Femur (tissue), 1 donor: ENCODE measurements at places on chromosomes 2 and 18.

- no peak for DNase-seq
Measured at GRCh38 chr2:176764921-176765320, 447.7 kb upstream of the HNRNPA3 start.

- no peak for DNase-seq
Measured at GRCh38 chr2:16224298-16225045, 284.1 kb downstream of the MYCN start.

DNA sequence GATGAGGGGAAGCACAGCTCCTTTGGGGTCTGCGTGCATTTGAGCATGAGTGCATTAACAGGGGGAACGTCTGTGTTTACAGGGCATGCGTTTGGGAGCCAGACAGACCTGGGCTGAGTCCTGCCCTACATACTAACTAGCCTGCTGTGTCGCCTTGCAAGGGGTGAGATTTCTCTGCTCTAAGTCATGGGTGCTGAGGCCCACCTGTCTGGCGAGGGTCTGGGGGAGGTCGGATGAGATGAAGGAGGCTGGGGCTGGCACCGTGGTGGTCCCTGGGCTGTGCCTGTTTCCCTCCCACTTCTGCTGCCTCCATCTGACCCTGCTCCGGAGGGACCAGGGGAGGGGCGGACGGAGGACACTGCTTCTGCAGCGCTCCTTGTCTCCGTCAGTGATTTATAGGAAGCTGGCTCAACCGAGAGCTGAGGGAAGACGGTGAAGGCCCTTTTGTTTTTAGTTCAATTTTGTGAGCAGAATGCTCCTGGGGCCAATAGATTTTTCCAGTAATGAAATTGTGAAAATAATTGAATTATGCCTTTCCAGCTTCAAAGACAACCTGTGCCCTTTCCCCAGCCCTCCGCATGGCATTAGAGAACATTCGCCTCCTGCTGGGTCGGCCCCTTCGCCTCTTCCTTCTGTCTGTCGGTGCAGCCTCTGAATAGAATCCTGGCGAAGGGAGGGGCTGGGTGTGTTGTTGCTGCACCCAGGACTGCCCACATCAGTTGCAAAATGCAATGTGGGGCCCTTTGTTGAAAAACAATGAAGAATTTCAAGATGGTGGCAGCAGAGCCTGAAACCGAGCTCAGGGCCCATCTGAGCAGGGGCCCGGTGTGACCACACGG lies 49.7 kb downstream of the RRM2 start:
- no peak for DNase-seq

GRCh38 chr18:37705016-37705415 lies 139.4 kb upstream of the CELF4 start:
- no peak for DNase-seq

DNA sequence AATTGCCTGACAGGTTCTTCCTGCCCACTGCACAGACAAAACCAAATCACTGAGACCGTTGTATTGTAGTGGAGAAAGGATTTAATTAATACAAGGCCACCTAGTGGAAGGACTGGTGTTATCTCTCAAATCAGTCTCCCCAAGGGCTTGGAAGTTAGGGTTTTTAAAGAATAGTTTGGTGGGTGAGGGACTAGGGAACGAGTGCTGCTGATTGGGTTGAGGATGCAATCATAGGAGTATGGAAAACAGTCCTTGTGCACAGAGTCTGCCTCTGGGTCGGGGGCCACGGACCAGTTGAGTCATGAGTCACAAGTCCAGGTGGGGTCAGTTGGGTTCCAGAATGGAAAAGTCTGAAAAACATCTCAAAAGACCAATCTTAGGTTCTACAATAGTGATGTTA lies 89.1 kb downstream of the B3GNT2 start:
- no peak for DNase-seq

- DNase-seq = no peak
Measured at GRCh38 chr2:73103018-73103542, 9.7 kb downstream of the RAB11FIP5 start.

DNA sequence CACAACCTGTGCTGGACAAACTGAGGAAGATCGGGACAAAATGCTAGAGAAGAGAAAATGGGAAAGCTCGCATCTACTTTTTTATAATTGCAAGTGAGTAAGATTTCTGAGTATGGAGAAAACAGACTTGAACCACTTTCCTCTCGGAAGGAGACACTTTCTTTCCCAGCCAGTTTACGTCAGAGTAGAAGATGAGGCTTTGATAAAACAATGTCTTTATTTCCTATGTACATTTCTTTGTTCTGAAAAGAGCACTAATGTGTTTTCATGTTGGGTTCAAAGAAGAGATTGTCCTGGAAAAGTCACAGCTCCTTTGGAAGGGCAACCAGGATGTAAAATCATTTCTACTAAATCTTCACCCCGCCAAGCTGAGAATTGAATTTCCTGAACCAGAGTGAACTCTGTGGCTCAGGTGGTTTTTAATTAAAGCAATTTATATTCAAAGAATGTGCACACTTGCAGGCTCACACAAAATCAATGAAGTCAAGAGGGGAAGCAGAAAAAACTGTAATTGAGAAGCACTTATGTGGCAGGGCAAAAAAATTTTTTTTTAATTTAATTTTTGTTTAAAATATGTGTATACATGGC lies 23.4 kb upstream of the ITGA6 start:
- no peak for DNase-seq

DNA sequence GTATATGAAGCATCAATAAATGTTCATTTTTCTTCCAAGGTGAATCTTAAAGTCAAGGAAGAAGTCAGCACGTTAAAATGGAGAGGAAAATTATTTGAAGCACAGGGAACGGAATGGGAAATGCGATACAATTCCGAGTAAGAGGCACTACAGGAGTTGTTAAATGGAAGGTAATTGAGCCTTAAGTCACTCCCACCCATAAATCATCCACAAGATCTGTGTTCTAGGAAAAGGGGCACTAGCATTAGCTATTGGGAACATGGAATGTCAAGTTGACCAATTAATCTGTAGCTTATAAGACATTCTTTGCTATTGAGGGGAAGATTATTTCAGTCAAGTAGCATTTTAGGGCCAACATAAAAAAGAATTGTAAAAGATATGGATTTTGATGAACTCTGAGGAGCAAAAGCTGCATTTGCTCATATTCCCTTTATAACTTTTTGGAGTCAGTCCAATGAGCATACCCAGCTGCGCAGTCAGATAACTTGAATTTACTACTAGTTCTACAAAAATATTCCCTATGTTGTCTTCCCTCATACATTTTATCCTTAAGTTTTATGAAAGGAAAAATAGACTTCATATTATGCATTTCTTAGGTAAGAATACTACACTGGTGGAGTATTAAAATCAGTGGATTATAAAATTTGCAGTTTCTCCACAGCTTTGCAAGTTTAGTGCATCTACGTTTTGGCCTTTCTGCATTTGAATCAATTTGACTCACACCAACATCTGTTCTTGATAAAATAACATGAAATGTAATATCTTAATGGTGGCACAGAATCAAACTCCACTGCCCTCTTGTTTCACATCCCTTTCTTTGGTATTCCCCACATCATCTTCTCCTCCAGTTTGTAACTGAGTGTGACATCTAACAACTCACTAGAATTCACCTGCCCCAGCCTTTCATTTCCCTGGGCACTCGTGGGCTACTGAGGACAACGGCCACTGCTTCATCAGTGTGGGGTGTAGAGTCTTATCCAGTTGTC lies 95.6 kb downstream of the SP3 start:
- DNase-seq = no peak

- no peak for DNase-seq
Measured at GRCh38 chr2:46470114-46470628, 9.2 kb upstream of the TMEM247 start.

- no peak for DNase-seq
Measured at GRCh38 chr2:120373424-120373823, 27.5 kb downstream of the INHBB start.

DNA sequence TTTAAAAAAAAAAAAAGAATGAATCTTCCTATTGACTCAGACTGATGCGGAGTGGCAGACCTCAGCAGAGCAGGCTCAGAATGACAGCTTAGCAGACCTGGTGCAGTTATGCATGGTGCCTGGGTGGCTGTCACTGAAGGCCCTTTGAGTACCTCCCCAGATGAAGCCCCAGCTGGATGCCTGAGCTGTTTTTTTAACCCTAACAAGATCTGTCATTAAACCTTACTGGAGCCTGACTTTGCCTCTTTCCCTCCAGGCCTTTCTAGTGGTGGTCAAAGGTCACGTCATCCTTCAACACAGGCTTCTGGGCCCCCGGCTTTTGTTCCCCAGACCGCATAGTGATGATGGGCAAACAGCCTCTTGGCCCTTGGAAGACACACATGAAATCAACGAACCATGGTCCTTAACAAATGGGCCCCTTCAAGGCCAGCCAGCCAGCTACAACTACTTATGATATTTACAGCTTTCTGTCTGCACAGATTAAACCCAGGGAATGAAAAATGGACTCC lies 138.3 kb upstream of the CYP1B1 start:
- no peak for DNase-seq

- DNase-seq = no peak
Measured at GRCh38 chr2:240432430-240432819, 3.0 kb upstream of the GPC1 start.

GRCh38 chr18:42047721-42048120 lies 92.7 kb downstream of the PIK3C3 start:
- DNase-seq = no peak

GRCh38 chr2:81002906-81003305 lies 698.4 kb upstream of the LRRTM1 start:
- DNase-seq = no peak

DNA sequence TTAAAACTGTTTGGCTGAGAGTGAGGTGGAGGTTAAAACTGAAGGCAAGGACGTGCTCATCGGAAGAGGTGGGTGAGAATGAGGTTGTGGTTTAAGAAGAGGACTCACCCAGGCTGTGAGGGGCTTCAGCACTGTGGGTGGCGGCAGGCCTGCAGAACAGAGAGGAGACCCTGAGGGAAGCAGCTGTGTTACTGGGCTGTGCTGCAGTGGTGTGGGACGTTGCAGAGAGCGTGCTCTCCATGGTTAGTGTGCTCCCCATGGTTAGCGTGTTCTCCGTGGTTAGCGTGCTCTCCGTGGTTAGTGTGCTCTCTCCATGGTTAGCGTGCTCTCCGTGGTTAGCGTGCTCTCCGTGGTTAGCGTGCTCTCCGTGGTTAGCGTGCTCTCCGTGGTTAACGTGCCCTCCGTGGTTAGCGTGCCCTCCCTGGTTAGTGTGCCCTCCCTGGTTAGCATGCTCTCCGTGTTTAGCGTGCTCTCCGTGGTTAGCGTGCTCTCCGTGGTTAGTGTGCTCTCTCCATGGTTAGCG lies 68.5 kb upstream of the NFATC1 start:
- no peak for DNase-seq

DNA sequence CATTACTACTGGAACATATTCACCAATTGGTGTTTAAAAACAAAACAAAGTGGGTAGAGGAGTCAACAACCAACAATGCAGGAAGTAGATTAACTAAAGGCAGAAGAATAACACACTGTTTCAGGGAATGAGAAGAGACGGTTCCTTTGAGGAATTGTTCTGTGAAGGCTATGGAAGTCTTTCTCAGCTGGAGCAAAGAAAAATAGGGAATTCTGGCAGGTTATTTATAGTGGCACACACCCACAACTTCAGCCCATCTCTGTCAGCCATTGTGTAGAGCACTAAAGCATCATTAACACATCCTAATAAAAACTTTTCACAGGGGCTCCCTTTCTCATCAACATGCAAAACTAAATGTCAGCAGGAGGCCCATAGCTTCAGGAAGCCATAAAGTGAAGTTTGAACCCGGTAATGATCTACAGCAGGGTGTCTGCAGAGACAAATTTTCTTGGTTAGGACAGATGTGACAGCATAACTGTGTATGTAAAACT lies 113.6 kb downstream of the CDH2 start:
- no peak for DNase-seq

GRCh38 chr2:113257516-113258264 lies 21.0 kb downstream of the PAX8 start:
- DNase-seq = no peak

- DNase-seq = no peak
Measured at GRCh38 chr2:169771021-169771420, 27.6 kb upstream of the SSB start.
